ENCODE measurements at places on chromosomes 4 and X.
A peak's percentile ranks its signal among the peaks of the same experiment; 100 is the strongest.

- DNase-seq = no peak
These were observed 39.7 kb upstream of the TBC1D14 start for GRCh38 chr4:6869944-6870343.

DNA sequence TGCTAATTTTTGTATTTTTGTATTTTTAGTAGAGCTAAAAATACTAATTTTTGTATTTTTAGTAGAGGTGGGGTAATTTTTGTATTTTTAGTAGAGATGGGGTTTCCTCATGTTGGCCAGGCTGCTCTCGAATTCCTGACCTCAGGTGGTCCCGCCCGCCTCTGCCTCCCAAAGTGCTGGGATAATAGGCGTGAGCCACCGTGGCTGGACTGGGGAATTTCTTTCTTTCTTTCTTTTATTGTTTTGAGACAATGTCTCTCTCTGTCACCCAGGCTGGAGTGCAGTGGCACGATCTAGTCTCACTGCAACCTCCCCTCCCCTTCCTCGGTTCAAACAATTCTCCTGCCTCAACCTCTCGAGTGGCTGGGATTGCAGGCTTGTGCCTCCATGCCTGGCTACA, 83.0 kb downstream of the FAM193A start:
- DNase-seq = no peak

DNA sequence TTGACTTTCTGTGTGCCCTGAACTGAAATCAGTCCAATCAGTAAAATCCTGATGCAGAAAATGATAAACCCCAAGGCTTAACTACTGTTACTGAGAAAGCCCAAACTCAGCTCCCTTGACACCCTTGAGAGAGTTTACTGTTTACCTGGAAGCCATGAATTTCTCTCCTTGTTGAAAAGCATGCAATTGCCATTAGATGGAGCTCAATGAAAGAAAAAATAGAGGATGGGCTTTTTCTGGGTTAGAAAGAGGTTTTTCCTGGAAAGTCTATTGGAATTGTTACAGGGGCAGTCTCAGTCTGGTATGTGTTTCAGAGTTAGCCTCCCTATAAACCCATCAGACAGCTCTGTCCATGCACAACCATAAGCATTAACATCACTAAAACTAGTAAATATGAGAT, 66.4 kb upstream of the C4orf54 start:
- DNase-seq = no peak

GRCh38 chr4:141642711-141643110, 6.3 kb downstream of the IL15 start:
- peak; percentile 34 for DNase-seq

- no peak for DNase-seq
These were observed 36.8 kb upstream of the SH3RF1 start for GRCh38 chr4:169307576-169307975.

GRCh38 chr4:79266136-79266535, 59.7 kb downstream of the NAA11 start:
- DNase-seq = no peak

GRCh38 chr4:2400841-2401609, 17.4 kb downstream of the ZFYVE28 start:
- no peak for DNase-seq

GRCh38 chrX:120260369-120260768, 9.8 kb downstream of the ZBTB33 start:
- no peak for DNase-seq

- DNase-seq = no peak
These were observed 192.7 kb upstream of the LDB2 start for GRCh38 chr4:17091104-17091503.

GRCh38 chrX:114051667-114052315, 532.1 kb upstream of the HTR2C start:
- DNase-seq = no peak

GRCh38 chrX:123990602-123991001, 29.1 kb downstream of the STAG2 start:
- no peak for DNase-seq

- DNase-seq = peak; percentile 48
These were observed 63.7 kb upstream of the CAMK2D start for GRCh38 chr4:113825272-113825671.

GRCh38 chr4:1792832-1793495, at the start of gene FGFR3:
TSS of gene FGFR3 (plus strand) at chr4:1793293. CDS start at chr4:1793935, 642 bp downstream.
- DNase-seq = peak; percentile 57

DNA sequence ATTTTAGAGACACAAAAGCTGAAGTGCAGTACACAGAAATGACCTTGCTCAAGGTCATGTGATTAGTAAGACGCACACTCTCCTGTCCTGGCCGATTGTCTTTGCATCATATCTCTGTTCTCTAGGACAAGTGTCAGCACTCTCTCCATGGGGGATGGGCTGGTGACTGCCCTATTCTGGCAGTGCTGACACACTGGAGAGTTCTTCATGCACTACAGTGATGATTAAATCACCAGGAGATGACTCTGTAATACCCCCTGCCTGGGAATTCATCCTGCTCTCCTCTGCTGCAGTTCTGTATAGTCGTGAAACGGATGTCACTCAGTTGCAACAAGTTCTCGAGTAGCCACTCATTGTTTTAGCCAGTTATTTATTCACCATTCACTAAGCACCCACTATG, 5.3 kb upstream of the SHISA3 start:
- DNase-seq = peak; percentile 9

DNA sequence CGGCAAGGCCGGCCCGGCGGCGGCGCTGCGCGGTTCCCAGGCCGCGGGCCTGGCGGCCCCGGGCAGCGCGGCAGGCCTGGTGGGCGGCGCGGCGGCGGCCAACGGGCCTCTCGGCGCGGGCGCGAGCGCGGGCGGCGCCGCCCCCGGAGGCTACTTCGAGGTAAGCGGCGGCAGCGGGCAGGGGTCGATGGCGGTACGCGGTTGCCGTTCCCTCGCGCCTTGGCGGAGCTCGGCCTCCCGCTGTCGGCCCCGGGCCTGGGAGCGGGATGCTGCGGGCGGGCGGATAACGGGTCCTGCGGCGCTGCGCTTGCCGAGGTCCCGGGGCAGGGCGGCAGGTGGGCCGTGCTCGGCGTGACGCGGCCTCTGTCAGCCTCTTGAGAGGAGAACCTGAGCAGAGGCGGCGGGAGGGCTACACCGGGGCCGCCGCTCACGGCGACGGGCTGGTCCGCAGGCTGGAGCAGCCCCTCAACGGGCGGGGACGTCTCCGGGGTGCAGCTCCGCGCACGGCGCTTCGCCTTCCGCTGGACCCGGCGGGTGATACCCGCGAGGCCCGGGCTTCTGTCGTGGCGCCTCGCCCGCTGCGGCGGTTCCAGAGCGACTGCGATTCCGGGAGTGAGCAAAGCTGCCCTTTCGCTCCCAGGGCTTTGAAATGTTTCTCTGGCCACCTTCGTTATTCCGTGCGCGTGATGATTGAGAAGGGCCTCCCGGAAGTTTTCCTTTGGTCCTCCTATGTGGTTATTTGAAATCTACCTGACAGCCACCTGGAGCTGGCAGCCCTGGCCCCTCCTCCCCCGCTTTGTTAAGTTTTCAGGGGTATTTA, 774 bp downstream of the FAM193A start:
- peak; percentile 46 for DNase-seq

DNA sequence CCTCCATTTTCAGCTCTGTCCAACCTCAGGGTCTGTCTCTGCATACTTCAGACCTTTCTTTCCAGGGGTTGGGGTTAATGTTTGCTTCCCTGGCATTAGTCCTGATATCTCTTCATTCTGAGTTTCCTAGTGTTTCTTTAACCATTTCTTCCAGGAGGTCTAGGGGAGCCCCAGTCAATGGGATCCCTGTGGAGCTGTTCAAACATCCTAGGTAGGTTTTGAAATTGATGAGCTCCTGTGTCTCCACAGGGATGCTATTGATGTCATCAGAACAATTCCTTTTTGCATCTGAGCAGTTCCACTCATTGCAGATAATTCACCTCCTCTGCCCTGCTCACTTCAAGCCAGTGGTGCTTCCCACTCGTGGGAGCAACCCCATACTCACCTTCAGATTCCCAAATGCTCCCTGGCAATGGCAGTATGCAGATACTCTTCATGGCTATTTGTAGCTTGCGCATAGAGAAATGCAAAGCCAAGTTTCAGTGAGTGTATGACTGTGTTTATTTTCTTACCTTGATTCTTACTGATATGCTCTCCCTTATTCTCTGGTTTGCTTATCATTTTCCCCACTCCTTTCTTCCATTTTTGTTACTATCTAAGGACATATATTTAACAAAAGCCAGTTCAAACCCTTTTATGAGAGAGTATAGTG, 33.7 kb upstream of the LIMCH1 start:
- DNase-seq = no peak

DNA sequence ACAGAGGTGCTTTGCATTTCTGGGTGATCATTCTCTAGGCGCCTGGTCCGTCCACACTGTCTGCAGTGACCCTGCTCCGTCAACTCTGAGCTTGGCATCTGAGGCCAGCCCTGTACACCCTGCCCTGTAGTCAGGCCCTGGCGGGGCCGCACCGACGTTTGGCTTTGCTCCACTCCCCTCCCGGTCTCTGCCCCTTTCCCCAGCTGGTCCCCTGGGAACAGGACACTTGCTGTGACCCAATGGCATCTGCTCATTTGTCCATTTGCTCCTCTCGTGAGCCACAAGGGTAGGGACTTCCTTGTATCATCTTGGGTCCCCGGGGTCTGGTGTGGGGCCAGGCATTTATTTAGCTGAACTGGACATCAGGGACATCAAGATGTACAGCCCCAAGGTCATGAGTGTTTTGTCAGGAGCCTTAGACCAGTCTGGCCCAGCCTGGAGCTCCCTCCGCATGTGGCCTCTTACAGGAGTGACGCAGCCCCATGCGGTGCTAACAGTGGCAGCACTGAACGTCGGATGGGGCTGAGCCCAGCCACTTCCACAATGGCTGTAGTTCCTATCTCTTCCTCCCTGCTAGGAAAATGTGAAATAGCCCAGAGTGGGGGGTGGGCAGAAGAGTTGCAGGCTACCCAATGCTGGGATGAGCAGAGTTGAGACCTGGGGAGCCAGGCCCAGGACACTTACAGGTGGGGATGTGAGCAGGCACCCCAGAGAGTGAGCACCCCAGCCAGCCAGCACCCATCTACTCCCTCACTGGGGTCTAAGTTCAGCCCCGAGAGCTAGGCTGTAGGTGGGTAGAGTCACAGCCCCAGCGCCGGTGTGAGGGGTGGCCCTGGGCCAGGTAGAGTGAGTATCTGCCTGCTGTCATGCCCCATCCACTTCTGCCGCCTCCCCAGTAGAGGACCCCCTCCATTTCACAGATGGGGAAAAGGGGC, 2.0 kb upstream of the SH3BP2 start:
- peak; percentile 78 for DNase-seq

DNA sequence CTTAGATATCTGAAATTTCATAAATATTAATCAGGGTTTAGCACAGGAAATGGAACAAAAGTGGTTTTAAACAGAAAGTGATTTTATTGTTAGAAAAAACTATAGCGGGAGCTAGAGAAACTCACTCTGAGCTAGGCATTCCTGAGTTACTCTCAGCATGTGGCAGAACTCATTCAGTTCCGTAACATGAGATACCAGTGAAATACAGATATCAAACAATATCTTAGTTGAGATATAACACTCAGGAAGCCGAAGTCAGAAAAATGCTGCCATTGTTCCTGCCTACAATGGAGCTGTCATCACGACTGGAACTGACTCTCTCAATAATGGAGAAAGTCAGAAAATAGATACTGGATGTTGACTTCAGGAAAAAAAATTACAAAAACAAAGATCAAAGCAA, 1428.7 kb downstream of the PCDH18 start:
- DNase-seq = no peak

GRCh38 chr4:98996765-98997068, 1.2 kb downstream of the METAP1 start:
- no peak for DNase-seq

DNA sequence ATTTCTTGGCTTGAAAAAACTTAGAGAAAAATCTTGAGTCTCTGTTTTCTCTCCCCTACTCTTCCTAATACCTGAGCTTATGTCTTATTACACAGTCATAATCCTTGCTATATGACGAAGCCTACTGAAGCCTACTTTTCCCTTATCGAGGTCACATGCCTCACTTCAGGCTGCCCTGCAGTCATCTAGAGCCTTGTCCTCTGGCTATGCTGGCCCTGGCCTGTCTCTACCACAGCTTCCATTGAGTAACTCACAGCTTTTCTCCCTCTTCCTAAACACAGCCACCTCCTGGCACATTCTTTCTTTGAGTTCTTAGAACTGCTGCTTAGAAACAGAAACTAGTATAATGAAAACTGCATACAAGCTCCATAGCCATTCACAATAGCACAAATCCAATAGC, 1698.3 kb downstream of the STIM2 start:
- no peak for DNase-seq

- no peak for DNase-seq
These were observed 197.1 kb upstream of the PDE5A start for GRCh38 chr4:119825696-119826095.

GRCh38 chrX:8663325-8663724, 68.6 kb downstream of the ANOS1 start:
- DNase-seq = no peak

- DNase-seq = no peak
These were observed 456.1 kb downstream of the GRXCR1 start for GRCh38 chr4:43348591-43348990.

- no peak for DNase-seq
These were observed 22.0 kb downstream of the EVC2 start for GRCh38 chr4:5686338-5686737.

All from suppressor macrophage treated with lipopolysaccharide for 4 hours (primary cell).